Stimulated activated CD8-positive, alpha-beta memory T cell treated with anti-CD3 and anti-CD28 coated beads, Interleukin-7, amount 100 ng/mL, for 4 hours (primary cell): ENCODE measurements at places on chromosomes 5 and 9.
A peak's percentile ranks its signal among the peaks of the same experiment; 100 is the strongest.

DNA sequence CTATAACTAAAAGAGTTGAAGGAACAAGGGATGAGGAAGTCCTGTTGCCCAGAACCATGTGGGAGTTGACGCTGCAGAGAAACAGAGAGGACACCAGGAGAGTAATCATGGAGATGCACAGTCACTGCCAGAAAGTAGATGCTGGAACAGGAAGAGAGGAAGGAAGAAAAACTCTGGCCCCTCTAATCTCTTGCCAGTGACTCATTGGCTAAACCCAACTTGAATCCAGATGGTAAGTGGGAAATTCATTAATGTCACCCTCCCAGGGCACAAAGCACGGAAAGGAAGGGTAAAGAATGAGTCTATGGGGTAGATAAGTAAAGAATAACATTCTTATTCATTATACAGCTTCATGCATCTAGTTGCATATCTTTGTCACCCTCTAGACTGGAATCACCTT lies 631.9 kb downstream of the PRELID2 start:
- DNase-seq, result no peak

DNA sequence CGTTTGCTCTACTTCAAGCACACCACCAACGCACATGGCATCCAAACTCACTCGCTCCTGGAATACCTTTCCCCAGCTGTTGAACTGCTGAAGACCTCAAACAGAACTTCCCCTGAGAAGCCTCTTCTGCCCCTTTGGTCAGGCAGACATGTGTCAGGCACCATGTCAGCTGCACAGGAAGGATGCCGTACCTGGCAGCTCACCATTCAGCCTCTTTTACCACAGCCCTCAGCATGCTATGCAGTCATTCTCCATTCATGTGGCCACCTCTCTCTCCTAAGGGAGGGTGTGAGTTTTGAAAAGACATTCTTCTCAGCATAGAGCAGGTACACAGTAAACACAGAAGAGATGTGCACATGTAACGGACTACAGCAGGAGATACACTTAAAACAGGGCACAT lies 14.2 kb downstream of the IL4 start:
- no peak for DNase-seq

DNA sequence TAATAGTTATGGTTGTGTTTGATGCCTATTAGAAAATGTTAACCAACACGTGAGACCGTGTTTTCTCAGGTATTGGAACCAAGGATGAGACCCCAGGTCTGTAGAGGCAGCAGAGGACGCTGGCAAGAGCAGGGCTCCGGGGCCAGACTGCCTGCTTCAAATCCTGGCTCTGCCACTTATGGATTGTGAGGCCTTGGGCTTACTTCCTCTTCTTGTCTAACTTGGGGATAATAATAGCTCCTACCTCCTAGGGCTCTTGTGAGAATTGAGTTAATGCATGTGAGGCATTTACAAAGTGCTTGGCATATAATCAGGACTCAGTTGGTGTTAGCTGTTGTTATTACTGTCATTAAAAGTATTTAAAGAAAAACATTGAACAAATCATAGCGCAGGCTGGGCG lies 85.5 kb upstream of the PITX1 start:
- DNase-seq, result no peak

GRCh38 chr5:52452098-52452497 lies 335.6 kb upstream of the ITGA1 start:
- no peak for DNase-seq

DNA sequence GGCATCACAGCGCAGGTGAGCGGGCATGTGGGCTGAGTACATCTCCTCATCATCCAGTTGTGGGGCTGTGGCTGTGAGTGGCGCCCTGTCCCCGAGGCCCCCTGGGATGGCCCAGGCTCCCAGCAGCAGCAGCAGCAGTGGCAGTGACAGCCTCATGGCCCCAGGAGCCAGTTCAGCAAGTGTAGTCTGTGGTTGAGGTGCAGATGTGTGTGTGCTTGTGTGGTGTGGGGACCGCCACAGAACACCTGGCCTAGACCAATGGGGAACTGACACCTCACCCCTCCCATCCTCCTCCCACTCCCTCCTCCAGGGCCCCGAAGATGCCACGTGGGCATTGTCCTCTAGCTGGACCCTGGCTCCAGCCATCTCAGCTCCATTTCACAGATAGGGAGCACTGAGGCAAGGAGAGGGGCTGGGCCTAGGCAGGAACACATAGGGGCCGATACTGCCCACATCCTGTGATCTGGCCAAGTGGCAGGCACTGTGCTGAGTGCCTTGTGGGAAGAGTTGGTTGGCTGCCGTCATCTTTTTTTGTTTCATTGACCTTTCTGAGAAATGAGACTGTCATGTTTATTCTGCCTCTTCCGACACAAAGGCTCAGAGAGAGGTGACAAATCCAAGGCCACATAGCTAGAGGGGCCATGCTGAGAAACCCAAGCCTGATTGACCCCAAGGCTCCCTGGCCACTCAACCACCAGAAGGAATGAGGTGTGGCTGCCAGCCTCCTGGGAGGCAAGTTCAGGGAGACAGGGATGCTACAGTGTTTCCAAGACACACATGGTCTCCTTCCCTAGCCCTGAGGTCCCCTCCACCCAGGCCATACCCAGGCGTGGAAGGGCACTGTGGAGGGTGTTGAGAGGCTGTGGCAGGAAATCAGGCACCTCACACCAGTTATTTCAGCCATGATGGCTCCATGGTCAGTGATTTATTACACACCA lies at the start of gene MZB1:
MZB1 (minus strand) TSS at position 213 of the 938 bp plus-strand sequence; CDS start at position 156, 57 bp downstream.
- peak; percentile 66 for DNase-seq

DNA sequence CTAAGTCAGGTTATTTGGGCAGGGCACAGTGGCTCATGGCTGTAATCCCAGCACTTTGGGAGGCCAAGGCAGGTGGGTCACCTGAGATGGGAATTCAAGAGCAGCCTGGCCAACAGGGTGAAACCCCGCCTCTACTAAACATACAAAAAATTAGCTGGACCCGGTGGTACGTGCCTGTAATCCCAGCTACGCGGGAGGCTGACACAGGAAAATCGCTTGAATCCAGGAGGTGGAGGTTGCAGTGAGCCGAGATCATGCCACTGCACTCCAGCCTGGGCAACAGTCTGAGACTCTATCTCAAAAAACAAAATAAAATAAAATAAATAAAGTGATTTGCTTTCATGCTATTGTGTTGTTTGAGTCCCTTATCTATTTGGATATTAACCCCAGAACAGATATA lies 8.2 kb upstream of the FBXW2 start:
- DNase-seq, result no peak

GRCh38 chr5:24320643-24321042 lies 324.1 kb downstream of the CDH10 start:
- no peak for DNase-seq

GRCh38 chr5:1516615-1517601 lies 6.9 kb downstream of the LPCAT1 start:
- no peak for DNase-seq

DNA sequence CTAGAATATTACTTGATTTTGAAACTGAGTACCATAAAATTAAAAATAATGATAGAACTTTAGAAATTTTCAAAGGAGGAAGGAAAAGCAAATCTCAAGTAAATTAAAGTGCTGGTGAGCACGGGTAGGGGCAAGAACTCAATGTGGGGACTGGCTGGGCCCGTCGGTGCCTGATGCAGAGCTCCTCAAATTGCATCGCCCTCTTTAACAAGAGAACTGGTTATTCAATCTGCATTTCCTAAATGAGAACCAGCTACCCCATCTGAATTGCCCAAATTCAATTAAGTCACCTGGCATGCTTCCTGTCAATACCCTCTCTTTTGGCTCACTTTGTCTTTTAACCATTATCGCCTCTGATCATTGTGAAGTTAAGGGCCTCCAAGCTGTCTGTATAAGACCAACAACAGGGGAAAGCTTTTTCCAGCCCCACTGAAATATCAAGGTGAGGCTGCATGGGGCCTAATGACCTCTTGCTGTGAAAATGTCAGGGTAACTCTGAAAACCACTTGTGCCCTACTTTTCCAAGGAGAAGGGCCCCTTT lies 316.7 kb downstream of the SLIT3 start:
- no peak for DNase-seq

DNA sequence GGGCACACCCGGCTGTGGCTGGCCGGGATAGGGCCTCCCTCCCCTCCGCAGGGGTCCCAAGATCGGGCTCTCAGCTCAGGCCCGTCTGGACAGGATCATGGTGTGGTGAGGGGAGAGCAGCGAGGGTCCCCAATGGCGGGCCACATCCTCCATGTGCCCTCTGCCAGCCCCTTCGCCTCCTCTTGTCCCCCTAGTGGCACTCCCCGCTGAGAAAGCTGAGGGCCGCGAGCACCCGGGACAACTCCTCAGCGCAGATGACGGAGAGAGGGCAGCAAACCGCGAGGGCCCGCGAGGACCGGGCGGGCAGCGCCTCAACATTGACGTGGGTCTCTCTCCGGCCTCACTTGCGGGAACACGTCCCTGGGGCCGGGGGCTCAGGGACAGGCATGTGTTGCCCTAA lies 24.6 kb downstream of the NKD2 start:
- DNase-seq, result no peak

DNA sequence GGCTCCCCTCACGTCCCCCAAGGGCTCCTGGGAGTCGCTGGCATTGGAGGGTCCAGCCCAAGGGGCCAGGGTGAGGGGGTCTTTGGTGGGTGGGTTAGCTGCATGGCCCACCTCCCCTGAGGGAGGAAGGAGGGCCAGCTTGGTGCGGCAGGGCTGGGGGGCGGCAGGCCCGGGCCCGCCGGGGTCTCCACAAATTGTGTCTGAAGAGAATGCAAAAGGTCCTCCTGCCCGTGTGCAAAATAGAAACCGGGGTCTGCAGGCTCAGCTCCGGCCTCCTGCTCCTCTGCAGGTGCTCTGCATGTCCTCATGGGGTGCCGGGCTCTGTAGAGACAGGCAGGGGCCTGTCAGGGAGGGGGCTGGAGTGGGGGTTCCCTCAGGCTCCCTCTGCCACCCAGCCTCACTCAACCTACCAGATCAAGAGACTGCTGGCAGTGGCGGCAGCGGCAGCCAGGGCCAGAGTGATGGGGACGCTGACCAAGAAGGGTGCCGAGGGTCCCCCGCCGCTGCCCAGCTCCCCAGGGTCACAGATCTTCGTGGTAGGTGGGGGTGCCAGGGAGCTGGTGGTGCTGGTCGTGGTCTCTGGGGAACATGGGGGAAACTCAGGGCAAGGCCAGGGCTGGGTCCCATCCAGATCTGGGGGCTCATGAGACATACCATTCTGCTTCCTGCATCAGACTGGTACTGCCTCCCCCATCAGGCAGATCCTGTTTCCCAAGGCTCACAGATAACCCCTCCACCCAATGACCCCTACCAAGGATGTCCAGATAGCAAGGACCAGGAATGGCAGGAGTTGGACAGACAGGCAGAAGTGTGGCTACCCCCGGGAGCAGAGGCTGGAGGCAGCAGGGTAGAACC lies 29.2 kb upstream of the ENHO start:
- DNase-seq, result no peak

DNA sequence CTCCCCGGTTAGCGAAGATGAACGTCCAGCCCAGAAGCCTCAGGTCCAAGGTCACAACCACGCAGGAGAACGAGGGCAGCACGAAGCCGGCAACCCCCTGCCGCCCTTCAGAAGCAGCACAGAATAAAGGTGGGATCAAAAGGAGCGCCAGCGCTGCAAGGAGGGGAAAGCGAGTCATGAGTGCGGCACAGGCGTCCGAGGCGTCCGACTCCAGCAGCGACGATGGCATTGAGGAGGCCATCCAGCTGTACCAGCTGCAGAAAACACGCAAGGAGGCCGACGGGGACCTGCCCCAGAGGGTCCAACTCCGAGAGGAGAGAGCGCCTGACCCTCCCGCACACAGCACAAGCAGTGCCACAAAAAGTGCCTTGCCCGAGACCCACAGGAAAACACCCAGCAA lies 5.8 kb downstream of the PPP1R26 start:
- no peak for DNase-seq

- no peak for DNase-seq
These were observed 25.0 kb downstream of the CCDC69 start for GRCh38 chr5:151198861-151199260.

DNA sequence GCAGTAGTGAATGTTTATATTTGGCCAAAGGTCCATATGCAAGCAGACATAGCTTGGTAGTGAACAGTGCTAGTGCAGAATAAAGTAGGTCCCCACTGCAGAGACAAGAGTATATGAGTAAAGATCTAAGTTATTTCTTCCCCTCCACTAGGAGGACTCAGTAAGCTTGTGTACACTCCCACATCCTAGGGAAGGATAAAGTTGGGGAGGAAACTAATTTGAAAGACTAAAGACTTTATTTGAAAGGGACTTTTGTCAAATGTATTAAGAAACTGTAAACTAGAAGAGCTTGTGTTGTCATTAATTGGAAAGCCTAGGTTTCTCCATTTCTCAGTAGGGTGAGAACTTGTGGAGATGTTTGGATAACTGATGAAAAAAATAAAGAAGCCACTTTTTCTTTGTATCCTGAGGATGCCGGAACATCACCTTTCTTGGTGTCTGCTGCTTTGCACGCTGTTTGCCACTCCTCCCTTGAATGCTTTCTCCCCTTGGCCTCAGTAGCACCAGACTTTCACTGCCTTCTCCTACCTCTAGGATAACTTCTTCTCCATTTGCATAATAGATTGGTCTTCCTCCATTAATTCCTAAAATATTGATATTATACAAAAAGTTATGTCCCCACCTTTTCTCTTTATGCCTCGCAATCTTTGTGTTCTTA lies 329.0 kb downstream of the PARP8 start:
- no peak for DNase-seq

GRCh38 chr5:11234501-11234911 lies 473.5 kb upstream of the DAP start:
- DNase-seq, result no peak

DNA sequence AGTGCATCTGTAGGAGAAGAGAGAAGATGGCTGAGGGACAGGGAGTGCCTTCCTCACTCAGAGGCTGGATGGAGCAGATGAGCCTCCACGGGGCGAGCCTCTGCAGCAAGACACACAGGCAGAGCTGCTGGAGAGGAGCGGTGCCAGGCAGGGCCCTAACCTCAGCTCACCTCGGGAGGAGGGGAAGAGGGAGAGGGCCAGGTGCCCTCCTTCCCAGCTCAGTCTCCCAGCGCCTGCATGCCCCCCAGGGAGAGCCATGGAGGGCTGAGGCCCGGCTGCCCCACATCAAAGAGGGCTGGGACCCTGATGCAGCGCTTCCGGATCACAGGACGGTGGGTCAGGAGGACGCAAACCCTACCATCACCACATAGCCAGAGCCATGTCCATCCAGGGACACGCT lies 13.6 kb upstream of the SPATA31E1 start:
- DNase-seq, result no peak

DNA sequence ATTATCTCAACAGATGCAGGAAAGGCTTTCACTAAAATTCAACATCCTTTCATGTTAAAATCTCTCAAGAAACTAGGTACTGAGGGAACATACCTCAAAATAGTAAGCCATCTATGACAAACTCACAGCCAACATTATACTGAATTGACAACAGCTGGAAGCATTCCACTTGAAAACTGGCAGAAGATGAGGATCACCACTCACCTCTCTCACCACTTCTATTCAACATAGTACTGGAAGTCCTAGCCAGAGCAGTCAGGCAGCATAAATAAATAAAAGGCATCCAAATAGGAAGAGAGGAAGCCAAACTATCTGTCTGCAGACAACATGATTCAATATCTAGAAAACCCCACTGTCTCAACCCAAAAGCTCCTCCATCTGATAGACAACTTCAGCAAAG lies 203.6 kb upstream of the GRAMD2B start:
- DNase-seq, result no peak

DNA sequence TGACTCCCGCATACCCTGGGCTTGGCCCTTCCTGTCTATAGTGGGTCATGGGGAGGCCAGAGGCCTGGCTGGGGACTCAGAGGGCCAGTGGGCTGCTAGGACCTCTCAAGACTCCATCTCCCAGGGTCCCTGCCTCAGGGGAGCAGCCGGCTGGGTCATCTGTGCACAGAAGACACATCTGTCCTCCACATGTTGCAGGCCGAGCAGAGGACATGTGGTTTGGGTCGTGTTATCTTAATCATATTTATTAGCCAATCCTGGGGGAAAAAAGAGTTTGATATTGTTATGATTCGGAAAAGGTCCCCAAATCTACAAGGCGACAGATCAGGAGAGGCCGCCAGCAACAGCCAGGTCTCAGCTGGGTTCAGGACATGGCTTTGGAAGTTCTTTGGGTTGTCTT lies 14.4 kb downstream of the LMX1B start:
- no peak for DNase-seq
